ENCODE measurements at places on chromosomes 5 and 9. TPM values are rescaled to one million over a fixed set of nuclear protein-coding genes. Genes with fewer than 3 reads are reported as not detected.

GRCh38 chr5:42759456-42759855 is 2.8 kb downstream of the CCDC152 start:
- no peak for DNase-seq

DNA sequence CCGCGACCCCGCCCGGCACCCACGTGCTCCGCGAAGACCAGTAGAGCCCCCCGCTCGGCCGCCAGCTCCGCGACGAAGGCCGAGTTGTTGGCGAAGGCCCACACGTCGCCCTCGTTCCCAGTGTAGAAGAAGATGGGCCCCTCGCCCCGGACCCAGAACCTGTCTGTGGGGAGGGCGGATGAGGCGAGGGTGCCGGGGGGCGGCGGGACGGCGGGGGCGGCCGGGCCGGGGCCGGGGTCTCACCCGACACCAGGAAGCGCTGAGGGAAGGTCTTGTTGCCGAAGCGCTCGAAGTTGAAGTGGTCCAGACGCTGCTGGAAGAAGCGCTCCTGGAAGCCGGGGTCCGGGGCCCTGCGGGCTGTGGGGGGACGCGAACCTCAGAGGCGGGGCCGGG is 317 bp downstream of the DPP7 start:
- no peak for DNase-seq

DNA sequence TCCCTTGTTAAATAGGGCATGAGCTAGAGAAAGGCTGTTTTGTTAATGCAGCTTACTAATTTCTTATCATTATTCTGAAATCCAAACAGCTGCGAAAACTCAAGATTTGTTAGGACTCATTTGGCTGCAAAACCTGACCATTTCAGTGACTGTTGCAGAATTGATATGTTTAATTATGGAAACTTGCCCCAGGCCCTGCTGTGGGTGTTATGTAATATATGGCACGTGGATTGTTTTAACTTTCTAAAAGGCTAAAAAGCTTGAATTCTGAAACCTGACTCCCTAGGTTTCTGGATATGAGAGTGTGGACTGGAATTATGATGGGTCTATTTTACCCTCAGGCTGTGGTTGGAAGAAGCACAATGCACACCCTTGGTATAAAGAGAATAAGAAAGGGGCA is 4.4 kb downstream of the IL9 start:
- no peak for DNase-seq

- DNase-seq, result no peak
Observed at GRCh38 chr9:96844040-96844439, 10.3 kb downstream of the ZNF782 start.

- no peak for DNase-seq
Observed at GRCh38 chr5:158942217-158942616, 157.5 kb downstream of the EBF1 start.

GRCh38 chr9:37908698-37909186 is 4.8 kb upstream of the SLC25A51 start:
- no peak for DNase-seq

SV2C gene
- 1.2 TPM for total RNA-seq

Measured in mucosa of descending colon (tissue), 3 donors.